Activated T-cell treated with anti-CD3 and anti-CD28 coated beads for 4 hours (primary cell): ENCODE measurements at places on chromosomes 2 and 18.
A peak's percentile ranks its signal among the peaks of the same experiment; 100 is the strongest.

- DNase-seq, result no peak
Measured at GRCh38 chr18:64399566-64399965, 250.7 kb upstream of the LINC00305 start.

DNA sequence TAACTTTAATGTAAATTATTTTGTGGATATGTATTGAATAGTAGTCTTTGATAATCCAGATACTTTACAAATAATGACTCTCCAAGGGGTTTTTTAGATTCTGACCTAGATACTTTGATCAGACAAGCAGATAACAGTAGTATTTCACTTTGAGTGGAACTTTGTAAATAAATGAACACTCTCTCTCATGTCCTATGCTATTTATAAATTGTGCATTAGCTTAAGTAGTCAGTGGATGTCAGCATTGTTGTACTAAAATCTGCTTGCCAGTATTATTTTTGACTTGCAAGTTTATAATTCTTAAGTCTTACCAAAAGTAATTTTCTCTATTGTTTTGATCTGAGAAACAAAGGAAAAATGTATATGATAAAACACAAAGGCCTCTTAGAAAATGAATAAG is 1113.1 kb upstream of the NRXN1 start:
- DNase-seq, result no peak

DNA sequence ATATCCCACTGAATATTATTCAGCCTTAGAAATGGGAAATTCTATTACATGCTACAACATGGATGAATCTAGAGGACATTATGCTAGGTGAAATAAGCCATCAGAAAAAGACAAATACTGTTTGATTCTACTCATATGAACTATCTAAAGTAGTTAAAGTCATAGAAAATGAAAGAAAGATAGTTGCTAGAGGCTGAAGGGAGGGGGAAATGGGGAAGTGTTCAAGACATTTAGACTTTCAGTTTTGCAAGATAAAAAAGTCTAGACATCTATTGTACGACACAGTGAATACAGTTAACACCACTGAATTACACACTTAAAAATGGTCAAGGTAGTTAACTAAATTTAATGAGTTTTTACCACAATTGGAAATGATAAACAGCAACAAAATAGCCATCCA is 835.9 kb upstream of the CHAC2 start:
- DNase-seq, result no peak

- DNase-seq, result no peak
Measured at GRCh38 chr2:190443778-190444481, 35.8 kb downstream of the MFSD6 start.

DNA sequence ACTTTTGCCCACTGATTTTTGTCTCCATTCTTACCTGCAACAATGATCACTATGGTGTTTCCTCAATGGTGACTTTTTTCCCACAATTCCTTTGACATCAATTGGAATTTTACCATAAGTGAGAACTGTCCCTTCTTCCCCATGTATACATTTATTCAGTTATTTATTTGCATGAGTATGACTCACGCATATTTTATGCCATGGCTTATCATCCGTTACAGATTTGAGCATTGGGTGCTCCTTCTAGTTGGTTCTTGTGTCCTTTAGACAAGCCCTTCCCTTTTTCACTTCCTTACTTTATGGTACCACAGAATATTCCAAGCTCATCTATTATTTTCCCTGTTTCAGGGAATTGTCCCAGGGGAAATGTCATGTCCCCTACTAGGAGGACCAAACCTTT is 7.6 kb downstream of the COX5B start:
- DNase-seq, result no peak

GRCh38 chr2:129113776-129114175 is 795.1 kb upstream of the HS6ST1 start:
- DNase-seq, result no peak

DNA sequence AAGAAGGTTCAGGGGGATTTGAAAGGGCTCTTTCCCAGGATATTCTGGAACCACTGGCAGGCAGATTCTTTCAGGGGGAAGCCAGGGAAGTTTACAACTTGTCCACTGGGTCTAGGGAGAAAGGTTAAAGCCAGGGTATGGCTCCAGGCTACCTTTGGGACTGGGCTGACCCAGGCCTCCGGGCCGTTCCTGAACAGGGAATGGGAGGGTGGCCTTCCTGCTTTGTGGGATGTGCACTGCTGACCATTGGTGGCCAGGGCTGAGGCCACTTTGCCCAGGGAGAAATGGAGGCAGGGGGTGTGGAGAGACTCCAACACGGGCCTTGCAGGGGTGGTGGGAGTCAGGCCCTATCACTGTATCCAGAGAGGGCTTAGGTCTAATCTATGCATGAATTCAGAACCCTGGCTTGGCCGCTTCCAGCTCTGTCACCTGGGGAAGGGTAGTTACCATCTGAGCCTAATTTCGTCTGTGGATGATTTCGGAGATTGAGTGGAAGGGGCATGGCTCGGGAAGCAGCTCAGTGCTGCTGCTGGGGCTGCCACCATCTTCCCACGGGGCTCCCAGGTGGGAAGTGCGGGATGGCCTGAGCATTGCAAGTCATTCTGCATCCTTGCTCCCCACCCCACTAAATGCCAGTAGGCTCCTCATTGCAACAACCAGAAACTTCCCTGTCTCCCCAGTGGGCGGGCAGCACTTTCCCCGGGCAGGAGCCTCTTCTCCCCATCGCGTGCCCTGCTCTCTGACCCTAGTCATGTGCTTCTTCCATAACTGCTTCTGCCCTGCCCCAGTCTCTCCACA is 57.1 kb upstream of the OTOF start:
- DNase-seq, result no peak

DNA sequence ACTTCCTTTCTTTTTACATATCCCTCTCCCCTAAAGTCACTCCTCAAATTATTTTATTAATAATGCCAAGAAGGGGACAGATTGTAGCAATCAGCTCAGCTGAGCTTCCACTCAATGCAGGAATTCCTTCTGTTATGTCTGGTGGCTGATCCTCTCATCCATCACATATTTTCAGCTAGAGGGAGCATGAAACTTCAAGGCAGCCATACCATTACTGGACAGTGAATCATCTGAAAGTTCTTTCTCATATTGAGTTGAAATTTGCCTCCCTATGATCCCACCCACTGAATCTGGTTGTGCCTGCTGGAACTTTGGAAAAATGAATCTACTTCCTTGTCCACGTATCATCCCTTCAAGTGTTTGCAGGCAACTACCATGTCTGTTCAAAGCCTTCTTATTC is 11.2 kb downstream of the ZNF385B start:
- no peak for DNase-seq

DNA sequence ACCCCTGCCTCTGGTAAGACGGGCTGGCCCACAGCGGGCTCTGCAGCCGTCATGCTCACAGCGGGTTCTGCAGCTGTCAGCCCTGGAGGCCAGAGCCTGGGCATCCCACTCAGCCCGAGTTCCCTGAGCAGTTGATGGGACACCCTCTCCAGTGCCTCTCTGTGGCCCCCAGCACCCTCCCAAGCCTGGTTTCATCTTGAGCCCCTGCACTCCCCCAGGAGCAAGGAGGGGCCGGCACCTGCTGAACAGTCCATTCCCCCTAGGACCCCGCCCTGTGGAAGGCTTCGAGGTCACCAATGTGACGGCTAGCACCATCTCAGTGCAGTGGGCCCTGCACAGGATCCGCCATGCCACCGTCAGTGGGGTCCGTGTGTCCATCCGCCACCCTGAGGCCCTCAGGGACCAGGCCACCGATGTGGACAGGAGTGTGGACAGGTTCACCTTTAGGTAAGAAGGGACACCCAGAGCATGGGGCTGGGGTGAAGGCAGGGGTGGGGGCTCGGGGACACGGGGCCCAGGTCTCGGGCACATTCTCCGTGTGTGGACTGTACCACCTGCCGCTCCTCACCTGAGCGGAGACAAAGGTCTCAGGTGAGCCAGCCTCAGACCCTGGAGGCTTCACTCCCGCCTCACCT is 34.5 kb downstream of the MTERF4 start:
- DNase-seq, result no peak

DNA sequence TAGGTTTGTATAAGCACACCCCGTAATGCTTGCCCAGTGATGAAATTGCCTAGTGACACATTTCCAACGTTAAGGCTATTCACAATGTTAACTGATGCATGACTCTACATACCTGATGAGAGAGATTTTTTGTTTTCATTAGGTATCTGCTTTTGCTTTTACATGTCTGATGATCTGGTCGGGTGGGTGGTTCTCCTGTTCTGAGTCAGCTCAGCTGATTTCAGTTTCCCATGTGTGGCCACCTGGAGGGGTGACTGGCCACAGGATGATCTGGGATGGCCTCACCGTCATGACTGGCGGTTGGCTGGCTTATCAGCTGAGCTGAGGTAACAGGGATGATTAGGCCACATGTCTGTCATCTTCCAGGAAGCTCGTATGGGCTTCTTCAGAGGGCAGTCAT is 33.8 kb upstream of the ACYP2 start:
- no peak for DNase-seq

GRCh38 chr2:210445116-210445707 is 31.3 kb downstream of the LANCL1 start:
- no peak for DNase-seq

GRCh38 chr2:232633413-232634205 is at the start of gene EFHD1:
TSS of gene EFHD1 (plus strand) at chr2:232633604. CDS start at chr2:232633705, 101 bp downstream.
- peak; percentile 25 for DNase-seq

GRCh38 chr2:11896386-11896785 is 150.0 kb downstream of the LPIN1 start:
- DNase-seq, result no peak

DNA sequence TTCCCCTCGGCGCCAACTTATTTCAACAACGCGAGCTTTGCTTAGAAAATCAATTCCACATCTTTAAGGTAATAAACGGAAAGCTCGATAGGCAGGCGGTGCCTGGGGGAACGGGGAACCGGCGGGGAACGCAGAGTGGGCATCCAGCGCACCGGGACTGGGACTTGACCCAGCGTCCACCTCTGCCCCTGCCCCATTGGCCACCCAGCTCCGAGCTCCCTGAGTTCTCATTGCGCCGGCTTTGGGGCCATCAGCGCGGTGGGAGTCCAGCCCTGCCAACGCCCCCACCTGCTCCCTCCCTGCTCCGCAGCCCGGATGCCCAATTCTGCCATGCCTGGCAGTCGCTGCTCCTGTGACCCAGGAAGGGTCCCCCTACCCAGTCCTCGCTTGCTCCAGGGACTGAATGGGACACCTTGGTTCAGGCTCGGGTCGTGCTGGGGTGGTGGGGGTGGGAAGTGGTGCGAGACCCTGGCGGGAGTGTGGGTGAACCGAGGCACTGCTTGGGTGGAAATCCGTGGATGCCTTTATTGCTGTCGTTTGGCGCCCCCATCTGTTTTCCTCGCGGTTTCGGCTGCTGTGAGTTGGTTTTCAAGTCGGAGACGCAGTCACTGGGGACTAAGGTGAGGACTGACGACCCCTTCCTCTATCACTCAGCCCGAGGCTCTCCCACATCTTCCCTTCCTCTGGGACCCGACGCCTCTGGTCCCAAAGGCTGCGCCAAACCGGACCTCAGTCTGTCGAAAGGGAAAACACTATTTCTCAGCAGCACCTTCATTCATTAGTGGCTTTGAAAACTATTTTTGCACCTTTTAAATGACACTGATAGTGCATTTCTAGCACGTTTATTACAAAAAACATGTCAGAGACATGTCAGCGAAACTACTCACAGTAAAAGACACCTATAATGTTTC is 2.4 kb upstream of the EVX2 start:
- no peak for DNase-seq

DNA sequence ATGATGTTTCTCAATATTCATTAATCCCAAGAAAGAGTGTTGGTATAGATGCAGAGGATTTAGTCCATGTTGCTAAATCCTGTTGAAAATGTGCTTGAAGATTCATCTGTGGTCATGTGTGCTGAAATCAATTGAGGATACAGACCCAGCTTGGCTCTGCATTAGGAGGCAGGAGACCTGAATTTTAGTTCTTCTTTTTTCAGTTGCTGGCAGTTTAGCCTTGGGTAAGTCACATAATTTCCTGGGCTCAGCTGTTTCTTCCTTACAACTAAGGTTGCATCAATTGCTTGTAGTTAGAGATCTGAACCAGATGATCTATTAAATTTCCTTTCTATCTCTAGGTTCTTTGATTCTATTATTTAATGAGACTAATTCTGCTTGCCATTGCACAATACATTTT is 54.4 kb downstream of the SETBP1 start:
- no peak for DNase-seq

DNA sequence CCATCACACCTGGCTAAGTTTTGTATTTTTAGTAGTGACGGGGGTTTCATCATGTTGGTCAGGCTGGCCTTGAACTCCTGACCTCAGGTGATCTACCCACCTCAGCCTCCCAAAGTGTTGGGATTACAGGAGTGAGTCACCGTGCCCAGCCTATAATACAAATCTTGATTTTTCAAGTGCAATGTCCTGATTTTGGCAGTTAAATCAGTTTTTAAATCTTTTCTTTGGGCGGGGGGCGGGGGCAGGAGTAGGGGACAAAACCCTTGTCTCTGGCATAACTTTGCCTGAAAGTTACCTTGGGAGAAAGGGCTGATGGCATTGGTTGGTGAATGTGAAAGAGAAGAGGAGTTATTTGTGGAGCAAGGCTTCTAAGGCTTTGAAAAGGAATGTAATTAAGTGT is 12.3 kb downstream of the GALNT1 start:
- no peak for DNase-seq

DNA sequence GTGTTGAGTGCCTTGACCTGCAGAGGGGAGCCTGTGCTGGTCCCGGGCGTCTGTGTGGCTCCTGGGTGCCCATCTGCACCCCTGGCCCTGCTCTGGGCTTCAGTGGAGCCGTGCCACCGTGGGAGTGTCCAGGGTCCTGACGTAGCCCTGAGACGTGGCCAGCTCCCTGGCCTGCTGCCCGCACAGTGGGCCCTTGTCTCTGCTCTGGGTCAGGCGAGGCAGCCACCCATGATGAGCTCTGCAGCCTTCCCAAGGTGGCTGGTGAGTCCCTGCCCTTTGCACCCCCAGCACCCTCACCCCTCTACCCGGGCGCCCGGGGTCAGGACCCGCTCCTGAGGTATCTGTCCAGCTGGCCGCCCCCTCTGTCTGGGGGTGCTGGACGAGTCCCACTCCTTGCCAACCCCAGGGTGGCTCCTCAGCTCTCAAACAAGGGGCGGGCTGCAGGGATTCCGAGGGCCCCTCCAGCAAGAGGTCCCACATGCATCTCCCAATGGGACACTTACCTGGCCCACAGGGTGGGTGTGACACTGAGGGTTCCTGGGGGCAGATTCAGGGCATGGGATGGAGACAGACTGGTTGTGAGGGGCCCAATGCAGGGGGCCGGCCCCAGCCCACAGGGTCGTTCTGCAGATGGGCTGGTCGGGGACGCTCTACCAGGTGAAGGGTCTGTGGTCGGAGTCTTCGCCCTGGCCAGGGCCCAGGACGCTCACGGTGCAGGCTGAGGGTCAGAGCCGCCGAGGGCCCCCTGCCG is 2.4 kb downstream of the NEU4 start:
- DNase-seq, result no peak

GRCh38 chr2:176582990-176583481 is 313.8 kb downstream of the MTX2 start:
- DNase-seq, result no peak

- no peak for DNase-seq
Measured at GRCh38 chr2:211093743-211094303, 537.4 kb downstream of the CPS1 start.
